Hematopoietic multipotent progenitor cell treated with erythropoietin and hydrocortisone succinate and interleukin-3 and kit ligand, for 8 days (in vitro differentiated cells): ENCODE measurements at places on chromosomes 6 and 20.
A peak's percentile ranks its signal among the peaks of the same experiment; 100 is the strongest.

DNA sequence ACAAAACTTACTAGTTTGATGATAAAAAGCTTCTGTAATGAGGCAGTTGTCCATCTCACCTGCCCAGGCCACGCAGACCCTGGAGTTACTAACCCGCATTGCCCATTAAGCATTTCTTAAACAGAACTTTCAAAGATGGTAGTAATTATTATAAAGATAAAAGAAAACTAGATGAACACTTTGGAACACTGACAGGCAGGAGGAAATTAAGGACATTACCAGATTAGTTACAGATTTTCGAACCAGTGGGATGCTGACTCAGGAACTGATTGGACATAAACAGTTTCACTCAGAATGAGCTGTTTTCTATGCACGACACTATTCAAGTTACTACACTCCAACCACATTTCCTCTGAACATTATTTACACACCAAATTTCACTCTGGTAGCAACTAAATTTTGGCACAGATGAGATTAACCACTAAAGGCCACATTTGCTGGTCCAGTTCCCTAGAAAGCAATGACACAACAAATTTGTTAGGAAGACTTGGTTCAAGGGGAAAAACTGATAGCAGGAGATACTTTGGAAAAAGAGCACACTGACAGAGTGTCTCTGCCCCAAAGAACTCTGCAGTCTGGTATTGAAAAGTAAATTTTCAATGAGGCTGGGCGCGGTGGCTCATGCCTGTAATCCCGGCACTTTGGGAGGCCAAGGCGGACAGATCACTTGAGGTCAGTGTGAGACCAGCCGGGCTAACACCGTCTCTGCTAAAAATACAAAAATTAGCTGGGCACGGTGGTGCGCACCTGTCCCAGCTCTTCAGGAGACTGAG is 3.0 kb downstream of the ROMO1 start:
- DNase-seq, result no peak

DNA sequence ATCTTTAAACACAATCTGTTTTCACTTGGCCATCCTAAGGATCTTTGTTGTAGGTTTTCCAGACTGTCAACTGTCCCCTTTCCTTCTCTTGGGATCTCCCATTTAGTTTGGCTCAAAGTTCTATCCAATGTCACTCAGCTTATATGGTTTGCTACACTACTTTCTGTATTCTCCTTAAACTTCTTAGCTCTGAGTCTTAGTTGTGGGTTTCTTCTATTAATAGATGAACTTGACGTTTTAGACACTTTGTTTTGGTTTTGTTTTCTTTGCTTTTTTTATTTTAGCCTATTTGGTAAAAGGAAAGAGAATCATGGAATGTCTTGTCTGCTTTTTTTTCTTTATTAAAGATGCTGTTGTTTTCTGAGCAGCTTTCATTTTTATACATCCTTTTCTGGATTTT is 11.4 kb downstream of the RMND1 start:
- DNase-seq, result no peak

GRCh38 chr6:112480553-112480952 is 133.4 kb downstream of the RFPL4B start:
- DNase-seq, result no peak

DNA sequence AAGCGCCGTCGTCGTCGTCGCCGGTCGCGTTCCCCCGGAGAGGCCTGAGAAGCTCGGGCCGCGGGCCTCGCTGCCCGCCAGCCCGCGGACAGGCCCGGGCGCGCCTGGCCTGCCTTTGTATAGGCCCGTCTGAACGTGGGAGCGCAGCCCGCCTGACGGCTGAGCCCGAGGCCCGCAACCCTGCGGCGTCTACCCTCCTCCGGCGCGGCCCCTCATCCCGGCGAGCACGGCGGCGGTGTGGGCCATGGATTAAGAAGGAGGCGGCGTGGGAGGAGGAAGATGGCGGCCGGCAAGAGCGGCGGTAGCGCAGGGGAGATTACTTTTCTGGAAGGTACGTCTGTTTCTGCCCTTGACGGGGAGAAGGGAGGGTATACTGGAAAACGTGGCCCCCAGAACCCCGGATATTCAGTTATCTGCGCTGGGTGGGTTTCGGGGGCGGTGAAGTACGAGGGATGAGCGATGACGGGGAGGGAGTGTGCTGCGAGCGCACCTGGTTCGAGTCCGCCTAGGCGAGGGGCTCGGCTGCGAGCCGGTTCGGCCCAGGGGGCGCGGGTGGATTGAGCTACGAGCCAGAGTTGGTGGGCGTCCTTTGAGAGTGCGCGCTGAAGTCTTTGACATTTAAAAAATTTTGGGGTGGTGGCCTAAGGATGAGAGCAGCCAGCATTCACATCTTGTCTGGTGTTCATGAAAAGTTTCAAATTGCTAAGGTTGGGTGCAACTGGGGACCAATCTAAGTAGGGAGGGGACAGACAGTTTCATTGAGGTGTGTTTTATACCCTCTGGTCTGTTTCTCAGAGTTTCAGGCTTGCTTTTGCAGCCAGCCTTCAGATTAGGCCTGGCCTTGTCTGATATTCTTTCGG is 796 bp downstream of the SENP6 start:
- peak; percentile 52 for DNase-seq

- peak; percentile 12 for DNase-seq
Measured at GRCh38 chr6:143634486-143634885, 43.3 kb upstream of the PHACTR2 start.

GRCh38 chr6:75926293-75927168 is 145.9 kb downstream of the IMPG1 start:
- no peak for DNase-seq

DNA sequence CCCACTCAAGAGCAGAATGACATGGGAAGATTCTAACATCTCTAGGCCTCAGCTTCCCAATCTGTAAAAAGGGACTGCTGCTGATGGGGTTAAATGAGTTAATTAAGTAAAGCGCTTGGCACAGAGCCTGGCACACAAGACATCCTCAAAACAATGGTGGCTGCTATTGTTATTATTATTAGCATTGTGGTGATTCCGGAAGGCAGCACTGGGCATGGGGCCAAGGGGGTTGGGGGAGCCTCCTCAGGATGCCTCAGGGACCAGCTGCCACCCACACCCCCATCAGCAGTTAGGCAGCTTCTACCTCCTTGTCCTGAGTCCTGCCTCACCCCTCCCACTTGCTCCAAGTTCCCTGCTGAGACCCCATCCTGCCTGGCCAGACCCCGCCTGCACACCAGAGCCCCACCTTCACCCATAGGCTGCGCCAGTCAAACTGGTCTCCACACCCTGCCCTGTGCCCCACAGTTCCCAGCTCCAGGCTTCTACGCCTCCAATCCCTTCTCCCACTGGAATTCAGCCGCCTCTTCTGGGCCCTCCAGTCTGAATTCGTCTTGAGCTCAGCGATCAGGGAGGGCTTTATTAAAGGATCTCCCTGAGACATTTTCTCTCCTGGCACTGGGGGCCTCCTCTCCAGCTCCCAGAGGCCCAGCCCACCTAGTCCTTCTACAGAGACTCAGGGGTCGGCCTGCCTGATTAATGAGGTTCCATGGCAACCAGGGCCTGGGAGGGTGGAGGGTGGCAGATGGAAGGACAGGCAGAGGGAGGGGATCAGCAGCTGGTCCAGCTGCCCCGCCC is 1.5 kb downstream of the E2F1 start:
- DNase-seq, result no peak

GRCh38 chr6:105619971-105620741 is 217.3 kb upstream of the PREP start:
- no peak for DNase-seq

DNA sequence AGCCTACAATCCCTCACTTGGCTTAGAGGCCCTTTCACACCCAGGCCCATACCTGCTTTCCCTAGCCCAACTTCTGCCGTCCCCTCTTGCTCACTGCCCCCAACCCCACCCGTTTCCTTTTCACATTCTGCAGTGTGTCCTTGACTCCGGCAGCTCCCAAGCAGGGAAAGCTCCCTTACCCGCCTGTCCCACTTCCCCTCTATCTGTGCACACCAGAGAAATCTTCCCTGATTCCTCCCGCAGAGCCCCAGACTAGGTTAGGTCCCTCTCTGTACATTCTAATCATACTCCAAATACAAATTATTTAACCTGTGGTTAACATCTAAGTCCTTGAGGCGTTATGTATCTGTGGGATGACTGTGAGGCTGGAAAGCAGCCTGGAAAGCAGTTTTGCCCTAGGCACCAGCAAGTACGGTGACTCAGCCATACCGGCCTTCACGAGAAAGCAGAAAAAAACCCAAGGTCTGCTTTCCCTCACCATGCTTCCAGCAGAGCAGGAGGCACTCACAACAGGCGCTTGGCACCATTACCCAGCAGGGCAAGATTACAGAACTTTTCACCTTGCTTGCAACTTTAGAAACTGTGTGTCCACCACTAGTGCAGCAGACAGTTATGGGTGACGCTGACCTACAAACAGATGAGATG is 22.3 kb downstream of the ELOVL5 start:
- DNase-seq, result no peak

DNA sequence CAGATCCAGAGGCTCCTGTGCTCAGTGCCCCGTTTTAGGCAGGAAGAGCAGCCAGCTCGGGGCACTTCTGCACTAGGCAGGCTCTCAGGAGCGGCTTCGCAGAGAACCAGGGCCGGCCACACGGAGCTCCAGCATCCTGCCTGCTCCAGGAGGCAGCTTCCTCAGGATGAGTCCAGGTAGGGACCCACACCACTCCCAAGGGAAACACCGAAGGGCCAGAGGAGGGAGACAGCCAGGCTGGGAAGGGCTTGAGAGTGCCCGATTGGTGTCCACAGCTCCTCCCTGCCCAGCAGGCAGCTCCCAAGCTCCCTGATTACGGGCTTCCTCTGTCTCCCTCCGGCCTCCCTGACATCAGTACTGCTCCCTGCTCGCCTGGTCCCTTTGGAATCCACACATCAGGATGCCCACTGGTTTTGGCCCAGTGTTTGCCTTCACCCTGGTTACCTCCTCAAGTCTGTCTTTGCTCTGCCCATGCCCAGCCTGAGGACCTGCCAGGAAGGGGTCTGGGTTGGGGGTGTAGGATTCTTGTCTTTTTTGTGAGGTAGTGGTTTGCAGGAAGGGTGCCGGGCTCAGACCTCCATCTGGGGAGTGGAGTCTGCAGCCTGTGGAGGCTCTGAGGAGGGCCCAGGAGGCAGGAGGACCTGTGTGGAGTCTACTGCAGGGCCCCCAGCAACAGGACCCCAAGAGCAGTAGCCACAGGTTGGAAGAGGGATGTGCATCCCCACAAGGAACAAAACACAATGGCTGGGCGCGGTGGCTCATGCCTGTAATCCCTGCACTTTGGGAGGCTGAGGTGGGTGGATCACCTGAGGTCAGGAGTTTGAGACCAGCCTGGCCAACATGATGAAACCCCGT is 11.2 kb upstream of the PYGB start:
- DNase-seq, result no peak

- DNase-seq, result peak; percentile 92
Measured at GRCh38 chr6:159499034-159499433, 194.0 kb downstream of the SOD2 start.
